Progenitor cell of endocrine pancreas (in vitro differentiated cells): ENCODE measurements at places on chromosomes 12 and 14.

GRCh38 chr12:111035578-111036301 is 115.4 kb upstream of the MYL2 start:
- H3K27ac ChIP-seq, result peak overlapping the region; percentile 94
- peaks cover 51% of the 10 kb centered on the region for H3K4me1 ChIP-seq
- peak overlapping the region; percentile 95 for H3K4me3 ChIP-seq
- no peak for DNase-seq
- H3K36me3 ChIP-seq, result peaks cover 3% of the 10 kb centered on the region

- no peak overlapping the region for H3K27ac ChIP-seq
- H3K27me3 ChIP-seq, result no peaks in the 10 kb centered on the region
- no peaks in the 10 kb centered on the region for H3K36me3 ChIP-seq
- no peak for DNase-seq
- H3K4me1 ChIP-seq, result peaks cover 30% of the 10 kb centered on the region
- H3K4me3 ChIP-seq, result no peak overlapping the region
Measured at GRCh38 chr12:107449891-107450290, 235.7 kb upstream of the PWP1 start.

DNA sequence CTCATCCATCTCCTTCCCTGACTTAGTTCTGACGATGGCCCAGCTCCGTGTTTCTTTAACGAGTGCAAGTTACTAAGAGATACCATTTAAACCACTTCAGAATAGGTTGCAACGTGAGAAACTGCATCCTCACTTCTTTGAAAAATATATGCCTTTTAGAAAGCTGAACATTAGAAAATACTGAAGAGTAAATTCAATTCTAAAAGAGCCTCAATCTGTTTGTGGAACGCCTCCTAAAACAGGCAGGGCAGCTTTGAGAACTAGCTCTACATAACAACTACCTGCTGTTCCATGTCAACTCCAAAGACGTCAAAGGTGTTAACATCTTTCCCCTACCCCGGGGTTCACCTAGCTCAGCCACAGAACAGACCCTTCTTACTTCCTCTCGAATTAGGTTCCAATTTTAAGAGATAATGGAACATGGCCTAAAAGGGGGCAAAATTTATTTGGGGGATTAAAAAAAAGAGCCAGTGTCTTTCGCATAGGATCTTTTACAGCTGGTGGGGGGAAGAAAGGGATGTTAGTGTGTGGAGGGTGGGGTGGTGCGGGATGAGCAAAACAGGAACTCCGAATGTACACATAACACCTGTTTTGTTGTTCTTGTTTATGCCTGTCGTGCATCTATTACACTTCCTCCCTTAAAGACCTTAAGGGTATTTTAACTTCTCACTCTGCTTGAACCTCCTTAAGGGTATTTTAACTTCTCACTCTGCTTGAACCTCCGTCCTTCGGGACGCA is 3.3 kb downstream of the BHLHE41 start:
- no peaks in the 10 kb centered on the region for H3K36me3 ChIP-seq
- H3K27me3 ChIP-seq, result peaks cover 70% of the 10 kb centered on the region
- DNase-seq, result no peak
- H3K4me3 ChIP-seq, result peak overlapping the region; percentile 67

DNA sequence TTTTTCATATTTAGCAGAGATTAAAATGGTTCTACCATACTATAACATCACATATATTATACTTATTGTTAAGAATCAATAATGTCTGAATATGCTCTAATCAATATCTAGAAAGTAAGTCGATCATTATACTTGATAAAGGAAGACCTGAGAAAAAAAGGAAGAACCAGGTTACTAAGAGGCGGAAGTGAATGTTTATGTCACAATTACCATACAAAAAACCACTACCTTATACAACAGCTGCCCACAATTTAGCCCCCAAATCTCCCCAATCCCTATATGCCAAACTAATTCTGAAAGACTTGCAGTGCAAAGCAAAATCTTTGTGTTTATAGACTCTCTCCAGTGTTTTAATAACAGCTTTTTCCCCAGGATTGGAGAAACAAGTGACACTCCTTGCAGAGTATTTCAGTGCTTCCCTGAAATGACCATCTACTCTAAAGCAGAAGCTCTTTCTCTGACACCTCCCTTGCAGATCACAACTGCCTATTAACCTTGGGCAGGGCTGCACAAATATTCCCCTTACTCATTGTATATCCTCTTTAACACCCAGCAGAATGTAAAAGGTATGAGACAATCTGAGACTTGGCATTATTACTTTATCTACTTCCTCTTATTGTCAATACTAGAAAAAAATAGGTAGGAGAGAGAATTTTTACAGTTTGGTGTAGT is 12.7 kb upstream of the SLC2A3 start:
- no peaks in the 10 kb centered on the region for H3K36me3 ChIP-seq
- no peak for DNase-seq
- H3K27me3 ChIP-seq, result no peaks in the 10 kb centered on the region
- no peak overlapping the region for H3K27ac ChIP-seq
- H3K4me3 ChIP-seq, result no peak overlapping the region
